ENCODE measurements at places on chromosomes 12 and 14. TPM values are rescaled to one million over a fixed set of nuclear protein-coding genes. Genes with fewer than 3 reads are reported as not detected.

DNA sequence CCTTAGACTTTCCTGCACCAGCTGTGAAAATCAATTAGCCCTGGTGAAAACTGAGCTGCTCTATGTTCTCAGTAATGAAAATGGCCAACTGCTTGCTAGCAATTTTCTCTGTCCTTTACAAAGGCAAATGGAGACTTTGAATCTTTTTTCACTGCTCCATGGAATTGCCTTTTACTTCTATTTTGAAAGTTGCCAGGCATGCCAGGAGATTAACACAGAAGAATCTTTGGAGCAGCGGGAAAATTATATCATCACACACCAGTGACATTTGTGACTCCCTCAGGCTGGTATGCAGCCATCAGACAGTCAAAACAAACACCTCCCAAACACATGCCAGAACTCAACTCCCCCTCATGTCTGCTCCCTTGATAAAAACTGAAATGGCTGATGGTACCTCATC lies 872.0 kb upstream of the FLRT2 start:
- DNase-seq = no peak

GRCh38 chr12:85043829-85044228 lies 7.7 kb downstream of the LRRIQ1 start:
- DNase-seq = no peak

- DNase-seq = no peak
These were observed 344.9 kb downstream of the DPF3 start for GRCh38 chr14:72549026-72549425.

- DNase-seq = no peak
These were observed 43.6 kb upstream of the DDX11 start for GRCh38 chr12:31029916-31030562.

GRCh38 chr12:7109572-7109920 lies 532 bp upstream of the C1RL start:
- DNase-seq = no peak

The DIO2 gene
- not detected for total RNA-seq

The GYS2 gene
- total RNA-seq = not detected
